ENCODE measurements at places on chromosomes 6 and 20. TPM values are rescaled to one million over a fixed set of nuclear protein-coding genes. Genes with fewer than 3 reads are reported as not detected.
A peak's percentile ranks its signal among the peaks of the same experiment; 100 is the strongest.

GRCh38 chr6:125104425-125104824 lies 49.1 kb upstream of the TPD52L1 start:
- DNase-seq: no peak

DNA sequence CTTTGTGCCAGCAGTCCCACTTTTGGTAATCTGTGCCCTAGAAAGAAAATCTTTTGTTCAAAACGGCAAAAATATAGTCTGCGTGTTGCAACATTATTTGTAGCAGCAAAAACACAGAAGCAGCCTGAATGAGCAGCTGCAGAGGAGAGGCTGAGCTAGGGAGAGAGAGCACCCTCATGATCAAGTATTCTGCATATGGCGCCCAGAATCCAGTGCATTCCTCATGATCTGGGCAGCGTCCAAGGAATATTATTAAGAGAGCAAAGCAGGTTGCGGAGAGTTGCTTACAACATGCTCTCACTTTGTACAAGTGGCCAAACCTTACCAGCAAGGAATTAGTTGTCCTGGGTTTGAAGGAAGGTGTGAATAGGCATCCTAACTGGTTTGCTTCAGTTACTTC lies 25.9 kb downstream of the KIZ start:
- no peak for DNase-seq

GRCh38 chr20:62925420-62926228 lies 681 bp downstream of the DIDO1 start:
- DNase-seq: peak; percentile 65

GRCh38 chr20:62830251-62830650 lies 13.4 kb downstream of the COL9A3 start:
- no peak for DNase-seq

- DNase-seq: no peak
These were observed 14.2 kb downstream of the GFRA4 start for GRCh38 chr20:3648951-3649350.

DNA sequence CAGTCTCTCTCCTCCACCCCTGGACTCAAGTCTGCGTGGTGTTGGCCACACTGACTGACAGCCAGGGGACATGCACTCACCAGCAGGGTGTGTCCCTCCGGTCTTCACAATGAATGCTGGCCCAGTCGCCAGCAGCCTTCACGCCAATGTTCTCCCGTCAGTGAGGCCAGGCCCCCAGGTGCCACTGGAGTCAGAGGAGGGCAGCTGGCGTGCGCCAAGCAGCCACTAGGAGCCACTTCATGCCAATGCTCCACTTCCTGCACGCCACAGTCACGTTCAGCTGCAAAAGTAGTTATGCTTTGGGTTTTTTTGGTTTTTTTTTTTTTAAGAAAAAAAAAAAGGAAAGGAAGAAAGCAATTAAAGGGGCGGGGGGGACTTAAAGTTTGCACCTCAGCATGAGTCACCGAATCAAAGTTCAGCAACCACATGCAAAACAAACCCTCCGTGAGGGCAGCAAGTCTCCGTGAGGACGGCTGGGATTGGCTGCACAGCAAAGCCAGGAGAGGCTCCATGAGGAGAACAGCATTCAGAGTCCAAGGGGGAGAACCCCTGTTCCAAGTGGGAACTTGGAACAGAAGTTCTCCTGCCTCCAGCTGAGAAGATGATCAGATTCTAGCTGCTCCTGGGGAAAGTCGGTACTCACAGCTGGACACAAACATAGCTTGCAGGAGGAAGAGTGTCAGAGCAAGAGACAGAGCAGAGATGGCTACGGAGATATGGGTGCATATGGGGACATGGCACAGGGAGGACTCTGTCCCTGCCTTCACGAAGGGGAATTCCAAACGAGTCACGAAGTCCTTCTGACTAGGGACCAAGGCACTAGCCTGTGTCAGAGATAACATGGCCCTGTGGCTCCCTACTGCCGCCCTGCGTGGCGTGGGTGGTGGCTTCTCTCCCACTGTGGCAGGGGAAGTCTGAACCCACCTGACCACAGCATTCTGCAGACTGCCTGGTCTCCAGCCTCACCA lies at the start of gene ZC3H12D:
ZC3H12D (minus strand) TSS at position 282 of the 968 bp plus-strand sequence. CDS start 10,471 bp downstream, outside the sequence.
- peak; percentile 83 for DNase-seq

GRCh38 chr6:49541210-49541724 lies 9.2 kb upstream of the C6orf141 start:
- DNase-seq: no peak

- DNase-seq: no peak
These were observed 28.4 kb downstream of the RNF182 start for GRCh38 chr6:13953061-13953705.

- DNase-seq: no peak
These were observed 1309.0 kb downstream of the EPHA7 start for GRCh38 chr6:92110403-92110802.

- DNase-seq: no peak
These were observed 28.9 kb upstream of the RIPK1 start for GRCh38 chr6:3039384-3039783.

GRCh38 chr6:23173234-23173633 lies 603.9 kb downstream of the HDGFL1 start:
- no peak for DNase-seq

DNA sequence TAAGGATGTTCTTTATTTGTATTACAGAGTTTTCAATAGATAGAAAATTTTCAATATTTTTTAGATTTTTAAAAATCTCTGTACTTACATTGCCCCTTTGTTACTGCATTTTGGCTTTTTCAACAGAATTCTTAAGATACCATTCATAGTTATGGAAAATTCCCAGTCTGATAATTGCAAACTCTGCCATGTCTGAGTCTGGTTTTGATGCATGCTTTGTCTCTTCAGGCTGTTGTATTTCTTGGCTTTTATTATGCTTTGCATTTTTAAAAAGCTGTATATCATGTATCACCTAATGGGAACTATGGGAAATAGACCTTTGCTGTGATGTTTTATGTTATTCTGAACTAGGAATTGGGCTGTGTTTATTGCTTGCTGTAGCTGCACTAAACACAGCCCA lies 898.9 kb upstream of the ADGRB3 start:
- DNase-seq: no peak

GRCh38 chr6:38387971-38388370 lies 251.8 kb downstream of the BTBD9 start:
- DNase-seq: no peak

DNA sequence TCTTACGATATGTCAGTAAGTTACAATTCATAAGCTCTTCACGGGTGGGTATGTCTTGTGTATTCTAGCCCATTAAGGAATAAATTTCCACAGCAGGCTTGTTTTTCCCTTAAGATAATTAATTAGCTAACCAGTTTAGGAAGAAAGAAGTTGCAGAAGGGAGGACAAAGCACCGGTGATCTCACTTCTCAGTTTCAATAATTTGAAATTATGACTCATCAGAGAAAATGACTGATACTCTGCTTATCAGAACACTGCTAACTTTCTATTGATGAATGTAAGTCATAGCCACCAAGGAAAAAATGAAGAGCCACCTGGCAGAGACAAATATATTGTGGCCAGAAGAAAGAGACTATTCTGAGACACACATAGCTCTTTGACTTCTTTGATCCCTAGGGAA lies 35.0 kb upstream of the ENTPD6 start:
- DNase-seq: no peak

DNA sequence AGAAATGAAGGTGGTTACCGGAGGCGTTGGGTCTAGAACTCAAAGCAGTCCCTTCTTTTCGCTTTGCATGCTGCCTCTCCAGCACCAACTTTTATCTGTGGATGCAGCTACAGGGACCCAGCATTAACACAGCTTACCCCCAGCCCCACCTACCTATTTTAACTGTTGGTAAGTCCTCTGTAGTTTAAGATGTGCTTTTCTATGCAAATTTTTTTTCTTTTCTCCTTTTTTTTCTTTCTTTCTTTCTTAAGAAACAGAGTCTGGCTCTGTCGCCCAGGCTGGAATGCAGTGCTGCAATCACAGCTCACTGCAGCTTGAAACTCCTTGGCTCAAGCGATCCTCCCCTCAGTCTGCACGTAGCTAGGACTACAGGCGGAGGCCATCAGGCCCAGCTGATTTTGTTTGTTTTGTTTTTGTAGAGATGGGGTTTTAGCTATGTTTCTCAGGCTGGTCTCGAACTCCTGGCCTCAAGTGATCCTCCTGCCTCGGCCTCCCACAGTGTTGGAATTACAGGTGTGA lies 6.5 kb upstream of the USP45 start:
- no peak for DNase-seq

GLO1 gene
- 121 TPM for total RNA-seq

TUBB2B gene
- not detected for total RNA-seq

TRMT11 gene
- total RNA-seq: 33.0 TPM

ZNF337 gene
- total RNA-seq: 17.2 TPM

CD2AP gene
- 32.6 TPM for total RNA-seq

FNDC11 gene
- total RNA-seq: 0.10 TPM

TBX18 gene
- not detected for total RNA-seq

HLA-DQB2 gene
- not detected for total RNA-seq

RIPOR2 gene
- 63.9 TPM for total RNA-seq

TSBP1 gene
- total RNA-seq: not detected

Data from activated naive CD4-positive, alpha-beta T cell treated with anti-CD3 and anti-CD28 coated beads, Interleukin-2, amount 50 U/mL, for 72 hours (primary cell).